ENCODE measurements at places on chromosomes 16 and 17.
A peak's percentile ranks its signal among the peaks of the same experiment; 100 is the strongest.

DNA sequence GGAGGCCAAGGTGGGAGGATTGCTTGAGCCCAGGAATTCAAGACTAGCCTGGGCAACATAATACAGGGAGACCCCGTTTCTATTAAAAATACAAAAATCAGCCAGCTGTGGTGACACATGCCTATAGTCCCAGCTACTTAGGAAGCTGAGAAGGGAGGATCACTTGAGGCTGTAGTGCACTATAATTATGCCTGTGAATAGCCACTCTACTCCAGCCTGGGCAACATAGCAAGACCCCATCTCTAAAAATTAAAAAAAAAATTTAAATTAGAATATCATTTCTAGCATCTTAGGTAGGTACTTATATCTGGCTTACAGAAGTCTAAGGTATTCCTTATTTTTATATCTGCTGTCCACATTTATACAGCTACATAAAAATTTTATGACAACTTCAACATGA lies 7.5 kb upstream of the SMG8 start:
- no peak for DNase-seq

GRCh38 chr16:89051521-89052166 lies 42.0 kb upstream of the ACSF3 start:
- DNase-seq, result no peak

DNA sequence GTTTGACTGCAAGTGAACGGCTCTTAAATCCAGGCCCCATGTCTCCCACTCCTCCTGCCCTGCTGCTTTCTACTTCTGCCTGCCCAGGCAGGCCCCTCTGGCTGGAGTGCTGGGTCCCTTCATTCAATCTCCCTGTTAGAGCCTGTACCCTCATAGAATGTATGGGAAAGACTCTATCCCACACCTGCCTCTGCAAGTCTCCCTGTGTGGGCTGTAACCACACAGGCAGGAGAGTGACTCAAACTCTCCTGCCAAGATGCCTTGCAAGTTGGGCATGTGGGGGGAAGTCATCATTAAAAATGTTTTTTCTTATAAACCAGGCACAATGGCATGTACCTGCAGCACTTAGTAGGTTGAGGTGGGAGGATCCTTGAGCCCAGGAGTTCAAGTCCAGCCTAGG lies 77.5 kb downstream of the PLXDC1 start:
- DNase-seq, result no peak

GRCh38 chr17:39782980-39783379 lies 45.2 kb downstream of the GRB7 start:
- no peak for DNase-seq

DNA sequence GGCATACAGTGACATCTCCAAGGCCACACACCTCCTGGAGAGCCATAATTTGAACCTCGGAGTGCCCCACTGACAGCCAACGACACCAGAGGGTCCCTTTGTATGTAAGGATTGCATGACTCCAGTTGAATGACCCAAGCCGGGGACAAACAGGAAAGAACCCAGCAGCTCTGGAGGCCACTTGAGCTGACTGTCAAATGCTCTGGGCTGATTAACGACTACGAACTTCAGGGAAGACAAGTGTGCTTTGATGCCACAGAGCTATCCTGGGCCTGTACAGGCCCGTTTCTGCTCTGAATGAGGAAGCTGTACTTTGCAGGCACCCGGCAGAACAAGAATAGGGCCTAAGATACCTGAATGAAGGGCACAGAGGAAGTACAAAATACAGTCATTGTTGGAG lies 404.6 kb downstream of the SLC39A11 start:
- DNase-seq, result no peak

DNA sequence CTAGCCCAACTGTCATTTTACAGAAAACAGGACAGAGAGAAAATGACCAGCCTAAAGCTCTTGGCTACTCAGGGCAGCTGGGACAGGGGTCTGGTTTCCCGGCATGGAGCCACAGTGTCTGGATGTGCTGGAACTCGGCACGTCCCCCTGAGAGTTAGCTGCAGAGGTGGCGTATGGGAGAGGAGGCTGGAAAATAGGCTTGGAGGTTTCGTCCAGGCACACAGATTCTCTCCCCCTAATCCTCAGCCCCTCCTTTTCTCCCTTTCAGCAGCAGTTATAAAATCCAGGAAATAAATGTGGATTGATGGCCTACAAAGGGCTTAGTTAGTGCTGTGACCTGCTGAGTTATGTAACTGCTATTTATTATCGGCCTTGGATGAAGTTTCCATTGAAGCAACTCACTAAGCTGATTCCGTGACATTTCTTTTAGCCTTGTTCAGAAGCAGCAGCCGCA lies 89.5 kb upstream of the TOB1 start:
- no peak for DNase-seq

GRCh38 chr16:84949772-84950436 lies 61.4 kb downstream of the ZDHHC7 start:
- DNase-seq, result no peak

GRCh38 chr16:426115-426905 lies 861 bp downstream of the RAB11FIP3 start:
- DNase-seq, result peak; percentile 10

- DNase-seq, result no peak
These were observed 364.1 kb downstream of the FOXL1 start for GRCh38 chr16:86942151-86943051.

GRCh38 chr17:5139458-5139732 lies 23.6 kb downstream of the USP6 start:
- no peak for DNase-seq

GRCh38 chr17:65978871-65979270 lies 213.1 kb downstream of the CEP112 start:
- no peak for DNase-seq

- DNase-seq, result no peak
These were observed 123.2 kb downstream of the CDRT15L2 start for GRCh38 chr17:20702692-20703091.

DNA sequence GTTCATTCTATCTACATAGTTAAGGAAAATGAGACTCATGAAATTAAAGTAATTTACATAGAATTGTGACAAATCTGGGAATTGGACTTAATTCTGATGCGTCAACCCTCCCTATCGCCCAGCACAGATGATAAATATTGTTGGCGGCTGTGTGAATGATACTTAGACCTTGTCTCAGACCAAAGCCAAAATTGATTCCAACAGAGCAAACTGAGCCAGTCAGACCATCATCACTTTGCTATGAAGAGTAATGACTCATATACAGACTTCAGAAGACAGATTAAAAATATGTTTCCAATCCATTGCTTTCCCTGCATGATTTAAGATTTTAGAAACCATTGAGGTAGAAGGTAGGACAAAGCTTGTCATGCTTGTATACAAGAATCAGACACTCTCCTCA lies 1156.7 kb upstream of the CDH8 start:
- peak; percentile 28 for DNase-seq

Data from kidney tubule cell (primary cell).